ENCODE measurements at places on chromosomes 13 and 19.

DNA sequence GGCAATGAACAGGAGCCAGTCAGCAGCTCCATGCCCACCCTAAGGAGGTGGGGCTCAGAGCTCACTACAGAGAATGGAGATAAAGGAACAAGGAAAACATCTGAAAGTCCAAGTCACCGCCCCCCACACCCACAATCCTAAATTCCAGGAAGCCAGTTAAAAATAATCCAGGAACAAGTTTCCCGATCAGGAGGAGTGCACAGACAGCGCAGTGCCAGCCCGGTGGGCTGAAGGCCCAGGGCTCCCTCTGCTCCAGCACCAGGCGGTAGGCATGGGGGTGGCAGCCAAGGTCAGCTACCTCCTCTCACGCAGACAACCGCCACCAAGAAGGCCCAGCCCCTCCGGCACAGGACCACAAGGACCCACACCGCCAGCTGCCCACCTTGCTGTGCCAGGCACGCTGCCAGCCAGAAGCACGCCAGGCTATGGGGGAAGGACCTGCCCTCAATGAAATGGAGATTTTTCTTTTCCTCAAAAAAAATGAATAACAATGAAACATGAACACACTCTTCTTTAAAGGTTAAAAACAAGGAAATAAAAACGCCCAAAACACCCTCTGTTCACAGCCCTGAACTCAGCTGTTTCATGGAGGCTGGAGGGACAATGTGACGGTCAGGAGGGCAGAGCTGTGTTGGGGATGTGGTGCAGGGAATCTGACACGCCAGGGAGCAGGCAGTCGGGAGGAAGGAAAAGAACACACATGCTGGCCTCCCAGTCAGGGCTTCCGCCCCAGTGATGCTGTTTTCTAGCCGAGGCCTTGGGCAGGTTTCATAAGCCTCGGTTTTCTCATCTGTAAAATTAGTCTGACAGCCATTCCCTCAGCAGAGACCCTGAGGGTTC is 11.0 kb downstream of the STK24 start:
- no peak for DNase-seq

GRCh38 chr13:49836516-49836915 is 44.0 kb upstream of the KPNA3 start:
- DNase-seq = no peak

DNA sequence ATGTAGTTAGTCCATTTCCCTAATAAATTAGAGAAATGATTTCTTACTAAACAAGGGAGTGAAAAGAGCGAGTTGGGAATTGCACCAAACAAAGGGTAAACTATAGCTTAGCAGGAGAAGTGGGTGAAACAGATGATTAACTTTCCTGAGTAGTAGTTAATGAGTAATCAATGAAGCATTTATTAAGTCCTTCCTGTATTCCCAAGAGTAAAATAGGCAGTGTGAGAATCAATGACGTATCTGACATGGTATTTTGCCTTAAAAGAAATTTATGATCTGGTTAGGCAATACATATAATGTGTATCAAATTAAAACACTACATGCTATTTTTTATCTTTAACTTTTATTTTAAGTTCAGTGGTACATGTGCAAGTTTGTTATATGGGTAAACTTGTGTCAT is 142.8 kb downstream of the KLF5 start:
- no peak for DNase-seq

DNA sequence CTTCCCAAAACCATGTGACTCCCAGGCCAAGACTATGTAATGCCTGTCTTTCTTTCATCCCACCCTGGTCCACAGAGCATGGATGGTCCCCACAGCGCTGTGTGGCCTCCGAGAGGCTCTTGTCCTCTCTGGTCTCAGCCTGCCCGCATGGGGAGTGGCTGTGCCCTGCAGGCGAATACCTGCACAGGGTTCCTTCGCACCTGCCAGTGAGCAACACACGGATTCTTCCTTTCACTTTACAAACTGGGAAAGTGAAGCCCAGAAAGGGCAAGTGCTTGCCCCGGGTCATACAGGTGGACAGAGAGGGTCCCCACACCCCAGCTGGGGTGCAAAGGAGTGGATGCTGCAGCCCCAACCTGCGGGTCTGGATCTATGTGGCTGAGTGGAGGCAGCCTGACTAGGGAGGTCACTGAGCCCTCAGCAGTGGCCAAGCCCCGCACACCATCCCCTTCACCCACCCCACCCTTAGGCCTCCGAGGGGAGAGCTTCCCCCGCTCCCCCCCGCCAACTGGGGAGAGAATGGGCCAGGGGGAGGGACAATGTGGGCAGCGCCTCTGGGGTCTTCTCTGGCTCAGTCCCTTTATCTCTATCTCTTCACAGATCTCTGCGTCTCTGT is 747 bp upstream of the MARK4 start:
- DNase-seq = no peak

DNA sequence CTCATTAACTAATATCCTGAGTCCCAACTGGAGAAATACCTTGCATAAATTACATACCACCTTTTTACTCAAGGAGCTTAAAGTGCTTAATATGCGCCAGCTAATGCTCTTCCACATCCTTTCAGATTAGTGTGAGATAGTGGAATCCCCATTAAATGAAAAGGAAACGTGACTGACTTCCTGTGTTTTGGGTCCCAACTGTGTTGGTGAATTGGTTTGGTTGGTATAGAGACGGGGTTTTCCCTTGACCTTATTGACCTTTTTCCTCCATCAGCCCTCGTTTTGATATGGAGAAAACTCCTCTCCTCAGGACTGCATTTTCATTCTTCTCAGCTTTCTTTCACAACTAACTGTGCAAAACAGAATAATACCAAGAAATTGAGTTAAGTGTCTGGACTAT is 163.5 kb downstream of the PAN3 start:
- no peak for DNase-seq

- DNase-seq = no peak
These were observed 170.3 kb downstream of the PTPRS start for GRCh38 chr19:5170329-5170745.

GRCh38 chr19:2663920-2664571 is 38.4 kb downstream of the GNG7 start:
- no peak for DNase-seq

- DNase-seq = no peak
These were observed 4.9 kb upstream of the USE1 start for GRCh38 chr19:17210296-17210695.

DNA sequence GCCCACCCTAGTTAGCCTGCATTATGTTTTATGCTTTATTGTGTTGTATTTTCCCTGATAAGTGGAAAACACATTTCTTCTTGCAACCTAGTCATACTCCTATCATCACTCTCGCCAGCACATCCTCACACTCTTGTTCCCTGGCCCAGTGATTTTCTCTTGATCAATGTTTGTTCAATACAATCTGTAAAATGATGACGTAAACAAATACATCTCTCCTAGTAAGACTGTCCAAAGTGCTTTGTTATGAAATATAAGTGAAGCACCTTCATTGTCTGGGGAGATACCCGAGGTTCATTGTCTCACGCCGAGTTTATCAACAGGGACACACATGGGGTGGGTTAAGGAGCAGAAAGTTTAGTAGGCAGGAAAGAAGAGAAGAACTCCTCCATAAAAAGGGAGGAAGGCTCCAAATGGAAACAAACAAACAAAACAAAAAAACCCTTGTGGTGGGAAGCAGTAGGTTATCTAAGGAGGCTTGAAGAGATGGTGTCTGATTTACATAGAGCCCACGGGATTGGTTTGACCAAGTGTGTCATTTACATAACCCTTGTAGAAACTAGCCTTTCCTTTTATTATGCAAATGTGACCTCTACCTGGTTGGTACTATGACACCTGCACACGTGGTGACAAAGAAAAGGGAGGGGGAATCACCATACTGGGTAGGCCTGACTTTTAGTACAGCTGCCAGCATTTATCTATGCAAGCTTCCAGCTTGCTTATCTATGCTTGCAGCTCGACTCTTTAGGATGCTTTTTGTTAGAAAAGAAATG is 1317.9 kb upstream of the SPRY2 start:
- DNase-seq = no peak

DNA sequence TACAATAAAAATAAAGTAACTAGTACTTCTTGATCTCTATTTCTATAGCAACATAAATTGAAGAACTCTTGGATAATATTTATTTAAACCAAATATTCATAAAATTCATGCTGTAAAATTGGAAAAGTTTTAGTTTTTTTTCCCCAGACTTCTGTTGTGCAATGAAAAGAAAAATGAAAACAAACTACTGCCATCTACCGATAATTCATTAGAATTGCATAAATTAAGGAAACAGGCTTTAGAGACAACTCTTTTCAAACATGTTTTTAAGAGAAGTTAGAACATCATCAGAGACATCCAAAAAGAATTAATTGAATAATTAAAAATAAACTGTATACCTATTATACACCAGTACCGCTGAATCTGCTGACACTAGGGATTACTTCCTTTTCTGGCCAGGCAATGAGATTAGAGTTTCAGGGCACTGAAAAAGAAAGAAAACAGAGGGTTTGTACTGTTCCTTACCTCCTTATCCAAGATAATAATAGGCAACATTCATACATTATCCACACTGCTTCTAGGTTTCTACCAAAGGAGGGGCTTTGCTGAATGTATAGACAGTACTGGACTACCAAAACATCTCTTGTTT is 4.9 kb downstream of the CCDC122 start:
- DNase-seq = no peak

GRCh38 chr19:1248786-1249297 is 459 bp downstream of the MIDN start:
- DNase-seq = no peak

Measured in RWPE2 (cell line).